Mammary epithelial cell (primary cell): ENCODE measurements at places on chromosomes 6 and 20.

DNA sequence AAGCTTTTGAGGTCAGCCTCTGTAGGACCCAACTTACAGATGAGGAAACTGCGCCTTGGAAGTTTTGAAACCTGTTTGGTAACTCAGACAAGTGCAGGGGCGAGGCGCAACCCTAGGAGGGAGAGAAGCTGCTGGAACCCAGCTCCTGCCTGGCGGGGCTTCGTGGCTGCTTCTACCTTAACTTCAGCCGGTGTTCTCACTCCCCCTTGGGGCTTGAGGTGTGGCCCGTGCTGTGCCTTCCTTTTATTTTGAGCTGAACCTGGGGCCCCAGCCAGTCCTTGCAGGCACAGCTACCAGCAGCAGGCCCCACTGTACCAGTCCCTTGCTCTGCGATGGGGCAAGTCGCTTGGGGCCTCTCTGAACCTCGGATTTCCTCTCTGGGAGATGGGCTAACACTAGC is 12.0 kb downstream of the RBM38 start:
- no peak for DNase-seq

- DNase-seq, result no peak
Measured at GRCh38 chr6:117480651-117481050, 1.8 kb upstream of the DCBLD1 start.

- DNase-seq, result no peak
Measured at GRCh38 chr20:41784209-41784958, 166.2 kb upstream of the CHD6 start.

GRCh38 chr6:7978736-7979135 is 68.1 kb upstream of the TXNDC5 start:
- DNase-seq, result no peak

- peak; percentile 11 for DNase-seq
Measured at GRCh38 chr20:62902926-62903615, 23.2 kb downstream of the DIDO1 start.
